ENCODE measurements at places on chromosomes 1 and 21.

- no peak for DNase-seq
Measured at GRCh38 chr1:116465845-116466685, 93.0 kb downstream of the ATP1A1 start.

DNA sequence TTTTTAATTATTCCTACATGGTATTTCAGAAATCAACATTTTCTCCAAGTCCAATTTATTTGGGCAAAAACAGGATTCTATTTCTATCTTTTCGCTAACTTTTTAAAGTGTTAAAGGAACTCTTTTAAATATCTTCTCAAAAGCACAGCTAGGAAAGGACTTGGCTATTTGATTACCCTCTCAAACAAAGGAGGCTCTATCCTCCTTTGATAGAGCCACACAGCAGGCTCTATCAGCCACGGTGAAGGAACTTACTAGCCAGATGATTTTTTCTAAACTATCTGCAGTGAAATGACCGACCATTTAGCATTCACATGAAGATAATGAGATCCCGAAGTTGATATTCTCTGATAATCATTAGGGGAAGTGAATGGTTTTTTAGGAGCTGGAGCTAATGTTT lies 9.1 kb downstream of the ANGPTL7 start:
- no peak for DNase-seq

GRCh38 chr1:46749921-46750404 lies 31.0 kb upstream of the EFCAB14 start:
- DNase-seq = no peak

DNA sequence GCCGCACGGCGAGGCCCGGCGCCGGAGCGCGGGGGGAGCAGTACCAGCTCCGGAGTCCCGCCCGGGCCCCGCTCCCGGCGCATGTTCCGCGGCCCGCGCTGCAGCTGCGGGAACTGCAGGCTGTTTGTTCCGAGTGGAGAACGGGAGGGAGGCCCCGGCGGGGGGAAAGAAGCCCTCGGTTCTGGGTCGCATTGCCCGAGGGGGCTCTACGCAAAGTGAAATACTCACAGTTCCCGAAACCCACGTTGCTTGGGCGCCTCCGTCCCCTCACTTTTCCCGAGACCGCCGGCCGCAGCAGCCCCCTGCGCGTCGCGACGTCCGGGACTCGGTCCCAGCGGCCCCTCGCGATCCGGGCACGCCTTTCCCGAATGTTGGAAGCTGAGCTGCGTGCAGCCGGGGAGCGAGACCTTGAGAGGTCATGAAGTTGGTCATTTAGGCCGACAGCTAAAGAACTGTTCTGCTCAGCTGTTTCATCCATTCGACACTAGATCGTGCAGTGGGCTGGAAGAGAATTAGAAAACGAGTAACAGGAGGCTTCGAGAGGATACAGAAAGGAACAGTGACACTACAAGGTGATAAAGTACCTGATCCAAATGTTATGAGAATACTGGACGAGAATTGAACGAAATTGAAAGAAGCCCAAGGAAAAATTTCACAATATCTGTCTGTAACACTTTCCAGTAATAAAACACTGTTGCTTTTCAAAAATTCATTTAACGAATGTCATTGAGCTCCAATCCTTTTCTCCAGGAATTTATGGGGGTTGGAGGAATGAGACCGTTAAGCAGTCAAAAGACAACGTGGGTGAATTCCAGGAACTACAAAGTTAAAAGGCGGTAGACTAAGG lies 657 bp upstream of the LIN9 start:
- DNase-seq = no peak

DNA sequence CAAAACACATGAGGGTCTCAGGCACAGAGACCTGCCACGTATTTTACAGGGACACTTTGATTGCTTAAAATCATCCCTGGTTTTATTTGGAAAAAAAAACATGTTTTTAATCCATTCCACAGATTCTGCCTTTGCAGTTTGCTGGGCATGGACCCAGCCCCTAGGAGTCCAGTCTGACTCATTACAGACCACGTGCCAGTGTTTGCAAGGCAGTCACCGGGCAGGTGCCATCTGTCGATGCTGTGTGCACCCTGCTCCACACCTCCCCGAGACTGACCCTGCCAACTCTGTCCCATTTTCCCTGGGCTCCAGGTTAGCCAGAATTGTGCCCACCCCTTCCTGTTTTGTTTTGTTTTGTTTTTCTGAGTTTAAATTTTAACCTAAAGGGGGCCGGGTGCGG lies 148.4 kb upstream of the TMEM51 start:
- no peak for DNase-seq

DNA sequence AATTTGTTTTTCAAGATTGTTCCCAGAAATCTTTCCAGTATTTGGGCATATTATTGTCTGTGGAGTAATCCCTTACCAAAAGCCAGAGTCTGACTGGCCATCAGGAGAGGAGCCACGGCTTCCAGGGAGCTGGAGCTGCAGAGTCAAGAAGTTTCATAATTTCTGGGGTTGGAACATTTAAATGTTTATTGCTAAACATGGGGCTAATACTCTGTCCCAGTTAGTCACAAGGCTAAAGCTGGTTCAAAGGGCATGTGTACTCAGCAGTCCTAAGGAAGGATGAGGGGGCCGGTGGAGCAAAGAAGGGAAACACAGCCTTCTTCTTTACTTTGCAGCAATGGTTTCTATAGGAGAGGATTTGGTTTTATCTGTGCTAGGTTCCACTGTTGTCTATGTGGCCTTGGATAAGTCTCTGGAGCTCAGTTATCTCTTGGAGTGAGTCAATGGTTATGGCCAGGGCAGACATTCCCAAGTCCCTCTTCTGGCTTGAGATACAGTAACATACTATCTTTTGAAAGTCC lies 9.5 kb downstream of the DENND2D start:
- DNase-seq = no peak

- no peak for DNase-seq
Measured at GRCh38 chr21:39014747-39015146, 168.5 kb downstream of the PSMG1 start.

GRCh38 chr1:7235871-7236517 lies 450.7 kb downstream of the CAMTA1 start:
- no peak for DNase-seq

GRCh38 chr1:84615790-84616189 lies 41.5 kb upstream of the CTBS start:
- DNase-seq = no peak

GRCh38 chr1:112465122-112465521 lies 43.6 kb upstream of the WNT2B start:
- DNase-seq = no peak

DNA sequence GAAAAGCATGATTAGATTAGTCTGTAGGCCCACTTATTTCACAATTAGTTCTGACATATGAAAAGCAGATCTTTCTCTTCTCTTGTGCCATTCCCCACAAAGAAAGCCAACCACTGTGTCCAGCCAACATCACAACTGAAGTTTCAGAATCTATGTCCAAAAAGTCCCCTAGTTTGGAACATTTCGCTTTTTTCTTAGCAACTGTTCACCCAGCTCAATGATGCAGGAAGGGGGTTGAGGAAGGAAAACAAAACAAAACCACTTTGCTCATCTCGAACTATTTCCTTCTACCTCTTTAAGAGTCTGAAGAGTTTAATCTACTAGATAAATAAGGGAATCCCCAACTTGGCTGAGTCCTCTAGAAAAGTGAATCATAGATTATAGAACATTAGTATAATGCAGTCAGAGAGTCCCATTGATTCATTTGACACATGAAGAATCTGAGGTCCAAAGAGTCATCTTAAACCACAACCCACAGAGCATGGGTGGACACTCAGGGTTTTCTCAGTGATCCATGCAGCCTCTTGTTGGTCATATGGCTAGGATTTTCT lies 159.3 kb upstream of the SGIP1 start:
- no peak for DNase-seq

DNA sequence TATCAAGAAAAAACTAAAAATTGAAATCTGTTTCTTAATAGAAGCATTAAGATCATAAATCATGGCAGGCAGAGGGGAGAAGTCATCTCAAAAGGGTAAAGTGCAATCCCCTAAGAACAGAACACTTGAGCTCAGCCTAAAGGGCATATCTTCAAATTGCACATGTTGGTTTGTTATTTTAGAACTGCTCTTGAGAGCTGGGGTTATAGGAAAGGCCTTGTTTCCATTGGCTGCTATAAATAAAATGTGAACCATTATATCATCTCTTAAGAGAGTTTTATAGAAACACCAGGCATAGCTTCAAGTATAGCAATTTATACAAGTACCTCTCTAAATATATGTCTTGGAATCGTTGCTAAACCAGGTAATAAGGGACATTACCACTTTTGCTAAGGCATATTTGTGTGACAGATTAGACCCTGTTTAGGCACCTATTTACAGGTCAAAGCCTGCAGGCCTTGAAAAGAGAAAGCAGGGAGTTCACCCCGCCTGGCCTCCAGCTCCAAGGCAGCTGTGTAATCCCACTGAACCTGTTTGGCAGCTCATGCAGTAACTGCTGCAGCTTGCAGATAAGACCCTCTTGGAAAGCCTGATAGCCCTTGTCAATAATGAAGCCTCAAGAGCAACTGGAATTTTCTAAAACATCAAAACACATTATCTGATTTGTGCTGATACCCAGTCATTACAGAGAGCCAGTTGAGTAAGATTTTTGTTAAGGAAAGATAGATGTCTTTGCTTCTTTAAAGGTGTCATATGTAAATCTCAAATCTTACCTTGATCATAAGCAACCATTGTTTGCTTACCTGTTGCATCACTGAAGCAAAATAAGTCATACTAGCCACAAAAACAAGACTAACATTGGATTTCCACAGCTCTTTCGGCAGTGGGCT lies 24.2 kb upstream of the SYDE2 start:
- no peak for DNase-seq

GRCh38 chr1:154603317-154603716 lies 4.7 kb downstream of the ADAR start:
- DNase-seq = no peak

GRCh38 chr1:61100578-61100977 lies 18.2 kb downstream of the NFIA start:
- DNase-seq = no peak

DNA sequence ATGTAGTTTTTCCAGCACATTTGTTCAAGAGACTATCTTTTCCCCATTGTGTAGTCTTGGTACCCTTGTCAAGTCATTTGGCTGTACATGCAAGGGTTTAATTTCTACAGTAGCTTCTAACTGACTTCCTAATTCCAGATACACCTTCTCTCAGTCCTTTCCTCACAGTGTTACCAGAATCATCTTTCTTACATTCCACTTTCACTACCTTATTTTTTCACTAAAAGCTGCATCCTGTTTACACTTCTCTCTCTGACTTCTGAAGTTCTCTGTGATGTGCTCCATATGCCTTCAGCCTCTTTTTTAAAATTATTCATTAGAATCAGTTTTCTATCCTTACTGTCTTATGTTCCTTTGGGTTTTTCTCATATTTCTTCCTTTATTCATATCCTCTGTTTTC lies 57.1 kb upstream of the RWDD3 start:
- DNase-seq = no peak

GRCh38 chr1:67324068-67324467 lies 16.4 kb downstream of the IL12RB2 start:
- no peak for DNase-seq

GRCh38 chr1:78153092-78153736 lies 107.4 kb downstream of the GIPC2 start:
- DNase-seq = no peak

- DNase-seq = no peak
Measured at GRCh38 chr1:49435291-49435690, 588.5 kb downstream of the AGBL4 start.

- DNase-seq = no peak
Measured at GRCh38 chr1:94009304-94009703, 100.1 kb upstream of the GCLM start.

DNA sequence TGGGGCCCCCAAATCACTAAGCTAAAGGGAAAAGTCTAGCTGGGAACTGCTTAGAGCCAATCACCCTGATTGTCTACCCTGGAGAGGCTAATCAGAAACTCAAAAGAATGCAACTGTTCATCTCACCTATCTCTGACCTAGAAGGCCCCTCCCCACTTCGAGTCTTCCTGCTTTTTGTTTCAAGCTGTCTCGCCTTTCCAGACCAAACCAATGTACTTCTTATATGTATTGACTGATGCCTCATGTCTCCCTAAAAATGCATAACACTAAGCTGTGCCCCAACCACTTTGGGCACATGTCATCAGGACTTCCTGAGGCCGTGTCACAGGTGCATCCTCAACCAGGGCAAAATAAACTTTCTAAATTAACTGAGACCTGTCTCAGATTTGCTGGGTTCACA lies 209.5 kb downstream of the APP start:
- DNase-seq = no peak

- DNase-seq = no peak
Measured at GRCh38 chr1:186577633-186578032, 102.6 kb downstream of the PTGS2 start.

GRCh38 chr1:30809514-30810263 lies 52.1 kb upstream of the LAPTM5 start:
- no peak for DNase-seq

- DNase-seq = peak; percentile 74
Measured at GRCh38 chr1:114033216-114033706, 54.0 kb downstream of the OLFML3 start.

- DNase-seq = no peak
Measured at GRCh38 chr1:172530000-172530399, 3.0 kb upstream of the SUCO start.

DNA sequence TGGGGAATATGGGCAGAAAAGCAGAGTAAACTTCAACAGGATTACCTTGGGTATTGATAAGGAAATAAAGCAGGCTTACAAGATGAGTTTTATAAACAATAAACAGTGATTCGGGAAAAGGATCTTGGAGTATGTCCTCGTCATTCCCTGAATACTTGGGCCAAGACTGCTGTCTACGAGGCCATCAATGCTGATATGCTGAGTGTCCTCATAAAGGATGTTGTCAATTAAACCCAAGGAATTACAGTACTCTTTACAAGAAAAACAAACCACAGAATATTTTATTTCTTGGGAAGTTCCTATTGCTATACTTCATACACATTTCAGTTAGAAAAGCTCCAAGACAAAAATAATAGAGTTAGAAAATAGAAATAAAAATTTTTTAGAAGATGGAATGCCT lies 34.9 kb downstream of the ATP1B1 start:
- DNase-seq = no peak

- DNase-seq = no peak
Measured at GRCh38 chr1:177310326-177310725, 139.6 kb downstream of the BRINP2 start.

DNA sequence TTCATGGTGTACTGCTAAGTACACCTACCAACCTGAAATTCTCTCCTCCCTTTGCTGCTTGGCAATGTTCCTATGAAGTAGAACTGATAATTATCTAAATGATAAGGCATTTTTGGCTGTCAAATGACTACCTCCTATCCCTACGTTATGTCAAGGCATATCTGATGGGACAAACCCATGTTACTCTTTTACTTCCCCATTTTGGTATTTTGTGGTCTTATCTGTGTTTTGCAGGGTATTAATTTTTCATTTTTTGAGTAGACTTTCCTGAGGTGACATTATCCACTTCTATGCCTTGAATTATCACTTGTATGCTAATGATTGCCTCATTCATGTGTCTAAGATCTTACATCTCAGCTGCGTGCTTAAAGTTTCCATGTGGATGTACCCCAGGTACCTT lies 499.6 kb upstream of the B3GALT2 start:
- DNase-seq = no peak
